ENCODE measurements at places on chromosomes 11 and 22.

DNA sequence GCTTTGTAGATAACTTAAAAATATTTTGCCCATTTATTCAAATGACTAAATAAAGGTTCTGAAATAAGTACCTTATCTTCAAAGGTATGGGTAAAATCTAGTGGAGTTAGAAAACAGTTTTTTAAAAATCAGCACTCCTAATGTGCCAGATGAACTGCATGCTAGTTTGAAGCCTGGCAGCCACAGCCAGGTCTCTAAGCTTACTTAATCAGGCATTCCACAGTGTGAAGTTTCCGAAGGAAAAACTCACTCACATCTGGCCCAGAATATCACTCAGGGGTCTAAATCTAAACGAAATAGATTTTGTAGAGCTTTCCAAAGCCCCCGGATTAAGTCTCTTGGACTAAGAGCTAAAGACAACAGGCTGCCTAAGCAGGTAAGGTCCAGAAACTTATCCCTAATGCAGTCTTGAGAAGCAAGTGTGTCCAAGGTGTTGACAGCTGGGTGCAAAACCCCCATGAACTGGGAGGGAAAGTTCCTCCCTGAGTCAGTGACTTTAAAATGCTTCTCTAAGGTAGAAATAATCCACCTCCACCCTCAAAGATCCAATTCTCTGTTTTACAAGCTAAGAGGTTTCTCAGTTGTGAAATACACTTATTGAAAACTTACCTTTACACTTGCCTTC is 157.6 kb downstream of the FCHSD2 start:
- DNase-seq, result no peak

DNA sequence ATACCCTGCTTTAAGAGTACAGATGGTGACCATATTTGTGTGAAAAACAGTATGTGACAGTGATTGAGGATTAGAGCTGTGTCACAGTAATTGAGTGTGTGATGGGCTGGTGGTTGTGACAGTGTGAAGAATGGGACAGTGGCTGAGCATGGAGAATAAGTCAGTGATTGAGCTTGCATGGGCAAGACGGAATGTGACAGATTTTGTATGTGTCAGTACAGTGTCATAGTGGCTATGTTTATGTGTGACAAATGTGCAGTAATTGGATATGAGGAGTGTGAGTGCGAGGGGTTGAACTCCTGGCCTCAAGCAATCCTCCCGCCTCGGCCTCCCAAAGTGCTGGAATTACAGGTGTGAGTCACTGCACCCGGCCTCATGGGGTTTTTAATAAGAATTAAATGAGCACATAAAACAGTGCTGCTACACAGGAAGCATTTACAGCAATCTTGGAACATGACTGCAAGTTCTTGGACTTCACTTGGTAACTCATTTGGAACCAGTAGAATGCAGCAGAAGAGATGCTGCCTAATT is 583 bp upstream of the RRAS2 start:
- DNase-seq, result no peak

DNA sequence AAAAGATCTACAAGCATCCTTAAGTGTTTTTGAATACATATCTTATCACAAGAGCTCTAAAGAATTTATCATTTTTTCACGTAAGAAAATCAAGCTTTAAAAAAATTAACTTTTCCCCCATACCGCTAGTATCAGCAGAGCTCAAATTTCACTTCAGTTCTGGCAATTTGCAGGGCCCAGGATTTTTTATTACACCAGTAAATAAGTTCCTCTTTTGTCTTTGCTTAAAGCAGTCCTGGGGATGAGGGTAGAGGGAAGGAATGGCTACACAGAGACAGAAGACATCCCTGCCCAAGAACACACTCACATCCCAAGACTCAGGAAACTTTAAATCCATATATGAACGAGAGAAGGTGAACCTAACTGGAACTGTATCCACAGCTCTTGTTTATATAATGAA is 22.6 kb upstream of the SORL1 start:
- DNase-seq, result no peak

- DNase-seq, result no peak
These were observed 68.9 kb upstream of the SLN start for GRCh38 chr11:107780775-107781174.

- DNase-seq, result no peak
These were observed 97.7 kb upstream of the SORL1-AS1 start for GRCh38 chr11:121550247-121551030.

DNA sequence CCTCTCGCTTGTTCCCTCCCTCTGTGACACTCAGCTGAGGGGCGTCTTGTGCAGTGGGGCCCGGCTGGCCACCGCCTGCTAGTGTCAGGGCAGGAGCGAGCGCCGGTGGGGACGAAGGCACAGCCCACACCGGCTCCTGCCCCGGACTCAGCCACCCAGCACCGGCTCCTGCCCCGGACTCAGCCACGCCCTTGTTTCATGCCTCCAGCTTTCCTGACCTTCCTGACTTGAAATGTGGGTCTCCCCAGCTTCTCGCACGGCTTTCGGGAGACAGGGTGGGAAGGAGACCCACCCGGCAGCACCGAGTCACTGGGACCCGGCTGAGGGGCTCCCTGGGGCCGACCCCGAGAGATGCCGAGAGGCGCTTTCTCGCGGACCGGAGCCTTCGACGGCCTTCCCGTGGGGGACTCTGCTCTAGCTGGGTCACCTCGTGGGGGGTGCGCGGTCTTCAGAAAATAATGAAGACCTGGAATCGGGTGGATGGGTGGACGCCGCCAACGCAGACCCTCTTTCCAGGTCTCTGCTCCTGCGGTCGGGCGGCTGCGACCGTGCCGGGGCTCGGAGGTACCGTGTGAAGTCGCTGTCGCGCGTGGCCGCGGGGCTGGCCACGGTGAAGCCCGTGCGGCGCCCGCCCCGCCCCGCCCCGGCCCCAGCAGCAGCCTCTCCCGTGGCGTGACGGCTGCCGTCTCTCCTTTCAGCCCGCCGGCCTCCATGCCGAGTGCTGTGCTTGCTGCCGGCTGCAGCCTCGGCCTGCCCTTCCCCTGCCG is 10.2 kb downstream of the GLB1L2 start:
- DNase-seq, result no peak

GRCh38 chr11:68935066-68935465 is 31.4 kb downstream of the IGHMBP2 start:
- DNase-seq, result no peak

DNA sequence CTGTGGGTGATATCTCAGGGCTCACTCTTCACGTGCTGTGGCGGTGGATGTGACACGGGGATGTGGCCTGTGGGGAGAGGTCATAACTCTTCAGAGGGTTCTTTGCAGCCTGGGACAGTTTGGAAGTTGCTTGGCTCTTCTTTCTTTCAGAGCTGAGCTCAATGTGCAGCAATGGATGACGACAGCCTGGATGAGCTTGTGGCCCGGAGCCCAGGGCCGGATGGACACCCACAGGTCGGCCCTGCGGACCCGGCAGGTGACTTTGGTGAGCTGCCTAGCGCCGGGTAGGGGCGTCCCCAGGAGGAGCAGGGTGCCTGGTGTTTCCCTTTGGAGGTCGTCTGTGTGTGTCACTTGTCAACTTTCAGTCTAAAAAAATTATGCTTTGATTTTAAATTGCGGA is 5.1 kb downstream of the PHRF1 start:
- no peak for DNase-seq

- no peak for DNase-seq
These were observed 1.1 kb upstream of the CD81 start for GRCh38 chr11:2375964-2376551.

- DNase-seq, result no peak
These were observed 24.1 kb downstream of the FDX1 start for GRCh38 chr11:110453684-110454354.

DNA sequence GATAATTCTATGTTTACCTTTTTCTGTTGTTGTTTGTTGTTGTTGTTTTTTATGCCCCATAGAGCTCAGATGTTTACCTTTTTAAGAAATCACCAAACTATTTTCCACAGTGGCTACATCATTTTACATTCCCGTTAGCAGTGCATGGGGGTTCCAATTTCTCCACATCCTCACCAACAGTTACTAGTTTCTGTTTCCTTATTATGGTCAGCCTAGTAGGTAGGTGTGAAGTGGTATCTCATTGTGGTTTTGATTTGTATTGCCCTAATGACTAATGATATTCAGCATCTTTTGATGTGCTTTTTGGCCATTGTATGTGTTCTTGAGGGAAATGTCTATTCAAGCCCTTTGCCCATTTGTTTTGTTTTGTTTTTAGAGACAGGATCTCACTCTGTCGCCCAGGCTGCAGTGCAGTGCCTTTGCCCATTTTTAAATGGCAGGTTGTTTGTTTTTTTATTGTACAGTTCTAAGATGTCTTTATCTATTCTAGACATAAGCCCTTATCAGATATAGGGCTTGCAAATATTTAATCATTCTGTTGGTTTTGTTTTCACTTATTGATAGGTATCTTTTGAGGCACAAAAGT is 27.5 kb downstream of the CHEK2 start:
- DNase-seq, result no peak

GRCh38 chr11:70381872-70382861 is 16.2 kb upstream of the CTTN start:
- DNase-seq, result no peak

GRCh38 chr11:75293903-75294302 is 53.3 kb downstream of the TPBGL start:
- DNase-seq, result no peak

- DNase-seq, result no peak
These were observed 43.2 kb downstream of the HORMAD2 start for GRCh38 chr22:30123463-30123862.
